ENCODE measurements at places on chromosomes 6 and 20.

GRCh38 chr6:33490621-33491020 lies 36.2 kb downstream of the ZBTB9 start:
- no peak for DNase-seq

DNA sequence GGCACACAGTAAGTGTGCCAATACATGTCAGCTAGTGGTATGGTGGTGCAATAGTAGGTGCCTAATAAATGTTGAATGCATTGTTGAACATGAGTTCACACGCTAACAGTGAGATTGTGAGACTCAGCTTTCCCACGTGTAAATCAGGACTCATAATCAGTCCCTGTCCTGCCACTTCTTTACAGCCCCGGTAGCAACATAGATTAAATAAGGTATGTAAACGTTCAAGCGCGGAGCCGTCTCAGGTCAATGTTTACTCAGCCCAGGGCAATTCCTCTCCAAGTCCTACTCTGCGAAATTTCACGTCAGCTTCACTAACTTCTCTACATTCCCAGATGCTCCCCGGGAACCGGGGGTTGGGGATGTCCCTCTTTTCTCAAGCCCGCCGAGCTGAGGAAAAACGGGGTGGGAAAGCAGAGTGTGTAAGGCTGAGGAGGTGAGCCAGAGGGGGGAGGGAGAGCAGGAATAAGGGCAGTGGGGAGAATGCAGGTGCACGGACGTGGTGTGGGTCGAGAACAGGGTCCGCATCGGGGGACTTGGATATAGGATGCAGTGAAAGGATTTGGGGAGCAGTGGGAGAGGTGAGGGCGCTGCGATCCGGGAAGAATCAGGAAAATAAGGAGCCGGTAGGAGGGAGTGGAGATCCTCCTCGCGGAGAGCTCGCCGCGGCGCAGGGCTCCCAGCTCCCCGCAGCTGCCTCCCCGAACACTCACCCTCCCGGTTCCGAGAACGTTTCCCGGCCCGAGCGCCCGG lies 544 bp upstream of the TP53INP2 start:
- DNase-seq, result peak; percentile 40

- no peak for DNase-seq
These were observed 15.2 kb downstream of the MTO1 start for GRCh38 chr6:73476723-73477122.

GRCh38 chr6:4964675-4965561 lies 38.9 kb downstream of the RPP40 start:
- DNase-seq, result no peak

- DNase-seq, result peak; percentile 50
These were observed 2.0 kb upstream of the ZNFX1 start for GRCh38 chr20:49279677-49280462.

DNA sequence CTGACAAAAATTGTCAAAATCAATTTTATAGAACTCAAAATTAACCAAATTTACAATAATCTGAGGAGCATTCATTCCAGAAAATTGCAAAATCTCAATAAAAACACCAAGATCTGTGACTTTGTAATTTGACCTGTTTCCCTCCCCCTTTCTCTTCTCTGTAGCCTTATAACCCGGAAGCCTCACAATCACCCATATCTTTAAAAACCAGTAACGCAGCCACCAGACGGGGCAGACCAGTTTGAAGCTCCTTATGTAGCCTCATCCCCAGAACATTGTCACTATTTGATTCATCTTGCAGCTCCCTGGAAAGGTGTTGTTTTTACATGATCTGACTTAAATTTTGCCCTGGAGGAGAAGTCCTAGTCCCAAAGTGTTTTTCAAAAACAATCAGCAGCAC lies 27.5 kb upstream of the TGM6 start:
- no peak for DNase-seq

DNA sequence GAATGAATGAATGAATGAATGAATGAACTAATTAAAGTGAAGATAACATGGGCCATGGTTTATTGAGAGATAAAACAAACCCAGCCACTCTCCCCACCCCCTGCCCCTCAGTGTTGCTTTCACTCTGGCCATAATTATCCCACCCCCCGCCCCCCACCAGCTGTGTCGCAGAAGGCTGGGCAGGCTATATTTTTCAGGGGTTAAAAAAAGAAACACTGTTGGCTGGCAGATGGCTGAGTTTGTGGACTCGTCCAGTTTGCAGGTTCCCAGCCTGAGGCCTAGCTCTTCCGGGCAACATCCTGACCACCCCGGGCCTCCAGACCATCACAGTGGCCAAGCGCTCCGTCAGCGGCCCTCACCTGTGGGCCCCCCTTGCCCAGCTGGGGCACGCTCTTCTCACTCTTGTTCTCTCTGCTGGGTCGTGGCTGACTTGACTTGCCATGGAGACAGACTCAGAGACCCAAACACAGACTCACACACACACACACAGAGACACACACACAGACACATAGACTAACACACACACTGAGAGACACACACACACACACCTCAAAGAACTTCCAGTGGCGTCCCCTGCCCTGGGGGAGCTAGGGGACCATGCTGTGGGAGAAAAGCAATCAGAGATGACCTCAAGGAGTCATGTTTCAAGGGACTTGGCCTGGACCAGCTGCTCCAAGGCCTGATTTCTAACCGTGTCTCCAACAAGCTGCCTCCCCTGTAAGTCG lies 2.2 kb upstream of the GRM4 start:
- no peak for DNase-seq

DNA sequence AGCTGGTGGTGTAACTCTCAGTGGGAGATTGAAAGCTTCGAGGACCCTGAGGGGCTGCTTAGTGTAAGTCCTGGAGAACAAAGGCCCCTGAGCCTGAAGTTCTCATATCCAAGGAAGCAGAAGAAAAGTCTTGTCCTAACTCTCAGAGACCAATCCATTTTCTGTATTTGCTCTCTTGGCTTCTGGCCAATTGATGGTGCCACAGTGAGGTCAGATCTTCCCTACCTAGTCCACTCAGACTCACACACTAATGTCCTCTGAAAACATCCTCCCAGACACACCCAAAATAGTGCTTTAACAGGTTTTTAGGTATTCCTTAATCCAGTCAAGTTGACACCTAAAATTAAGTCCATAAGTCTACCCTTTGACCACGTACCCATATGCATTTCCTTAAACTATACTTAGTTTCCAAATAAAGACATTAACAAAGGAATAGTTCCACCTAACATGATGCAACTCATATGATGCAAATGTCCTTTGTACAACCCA lies 29.4 kb downstream of the ZNF292 start:
- DNase-seq, result no peak

DNA sequence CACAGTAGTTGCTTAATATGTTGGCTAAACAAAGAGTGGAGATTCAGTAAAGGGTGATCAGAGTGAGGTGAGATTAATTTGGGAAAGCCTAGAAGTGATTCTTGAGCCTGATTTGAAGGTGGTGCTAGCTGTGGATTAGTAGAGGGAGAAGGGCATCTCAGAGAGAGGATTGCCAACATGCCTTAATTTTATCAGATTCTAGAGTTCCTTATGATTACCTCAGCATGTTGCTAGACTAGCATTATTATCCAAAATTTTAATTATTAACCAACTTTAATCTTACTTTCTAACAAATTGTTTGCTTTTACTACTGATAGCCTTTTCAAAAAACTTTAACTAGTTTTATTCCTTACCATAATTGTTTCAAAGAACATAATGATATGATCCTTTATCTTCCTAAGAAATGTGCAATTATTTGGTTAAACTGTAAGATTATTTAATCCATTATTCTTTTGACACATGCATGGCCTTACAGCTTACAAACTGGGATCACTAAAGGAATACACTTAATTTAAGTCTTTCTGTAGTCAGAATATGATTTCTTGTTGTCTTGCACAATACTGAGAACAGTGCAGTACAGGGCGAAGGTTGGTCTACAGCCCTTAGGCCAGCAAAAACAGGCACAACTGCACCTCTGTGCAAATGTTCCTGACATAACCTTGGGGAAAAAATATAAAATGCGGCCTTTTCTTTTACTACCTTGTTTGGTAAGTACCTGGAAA lies 88.9 kb downstream of the SLC16A10 start:
- DNase-seq, result no peak

- DNase-seq, result no peak
These were observed 220.0 kb upstream of the ZFP64 start for GRCh38 chr20:52411611-52412010.

DNA sequence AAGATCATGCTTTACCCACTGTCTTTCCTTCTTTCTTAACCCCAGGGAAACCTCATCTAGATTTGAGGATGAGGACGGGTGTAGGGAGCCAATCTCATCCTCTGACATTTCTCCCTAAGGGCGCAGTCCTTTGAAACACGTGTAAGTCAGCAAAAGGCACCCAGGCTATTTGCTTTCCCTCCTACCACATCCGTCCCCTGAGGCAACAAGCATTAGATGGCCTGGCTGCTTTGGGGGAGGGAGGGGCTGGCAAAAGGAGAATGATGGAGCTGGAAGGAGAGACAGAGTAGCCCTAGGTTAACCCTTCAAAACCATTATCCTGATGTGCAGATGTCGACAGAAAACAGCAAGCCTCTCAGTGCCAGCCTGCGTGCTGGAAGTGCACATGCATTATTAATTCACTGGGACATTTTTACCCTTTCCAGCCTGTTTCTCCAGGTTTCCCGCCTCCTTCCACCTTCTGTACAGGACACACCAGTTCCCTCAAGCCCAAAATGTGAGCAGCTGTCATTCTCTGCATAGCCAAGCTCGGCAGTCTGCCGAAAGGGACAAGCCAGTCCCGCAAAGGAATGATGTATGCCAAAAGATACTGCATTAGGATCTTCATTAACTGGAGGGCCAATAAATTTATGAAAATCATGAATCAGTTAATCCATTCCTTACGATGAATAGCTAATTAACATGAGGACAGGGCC lies 547.2 kb downstream of the CD83 start:
- no peak for DNase-seq

- peak; percentile 81 for DNase-seq
These were observed 2.9 kb downstream of the TNNC2 start for GRCh38 chr20:45823949-45824835.

DNA sequence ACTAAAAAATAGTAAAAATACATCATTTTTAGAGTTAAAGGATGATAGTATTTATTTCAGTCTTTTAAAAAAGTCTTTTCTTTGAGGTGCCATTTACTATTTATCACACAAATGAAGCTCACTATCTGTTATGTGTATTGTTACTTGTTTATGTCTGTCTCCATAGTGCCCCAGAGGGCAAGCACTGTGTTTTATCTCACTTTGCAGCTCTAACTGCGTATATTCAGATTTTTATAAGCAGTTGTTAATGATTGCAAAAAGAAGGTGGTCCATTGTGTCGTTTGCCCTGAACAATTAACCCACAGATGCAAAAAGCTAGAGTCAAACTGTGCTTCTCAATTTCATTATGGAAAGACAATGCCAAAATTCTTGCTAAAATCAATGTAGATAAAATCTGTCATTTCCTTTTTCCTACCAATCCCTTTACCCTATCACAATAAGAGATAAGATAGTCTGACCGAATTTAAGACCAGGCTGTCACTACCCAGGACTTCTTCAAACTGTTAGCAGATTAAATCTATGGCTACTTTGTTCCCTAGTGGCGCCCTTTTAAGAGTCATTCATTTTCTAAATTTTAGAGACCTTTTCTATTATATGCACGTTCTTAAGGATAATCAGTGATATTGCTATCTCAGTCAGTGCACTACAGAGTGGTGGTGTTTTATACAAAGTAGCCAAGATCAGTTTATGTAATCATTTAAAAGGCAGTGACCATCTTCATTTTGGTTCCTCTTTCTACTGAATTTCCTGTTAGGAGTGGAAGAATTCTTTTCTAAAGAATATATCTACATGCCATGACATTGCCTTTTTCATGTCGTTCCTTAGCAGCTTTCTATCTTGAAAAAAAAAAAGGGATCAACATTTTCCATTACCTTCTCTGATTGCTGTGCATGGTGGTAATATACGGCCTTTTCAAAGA lies 133.1 kb upstream of the PRDM1 start:
- DNase-seq, result peak; percentile 63

DNA sequence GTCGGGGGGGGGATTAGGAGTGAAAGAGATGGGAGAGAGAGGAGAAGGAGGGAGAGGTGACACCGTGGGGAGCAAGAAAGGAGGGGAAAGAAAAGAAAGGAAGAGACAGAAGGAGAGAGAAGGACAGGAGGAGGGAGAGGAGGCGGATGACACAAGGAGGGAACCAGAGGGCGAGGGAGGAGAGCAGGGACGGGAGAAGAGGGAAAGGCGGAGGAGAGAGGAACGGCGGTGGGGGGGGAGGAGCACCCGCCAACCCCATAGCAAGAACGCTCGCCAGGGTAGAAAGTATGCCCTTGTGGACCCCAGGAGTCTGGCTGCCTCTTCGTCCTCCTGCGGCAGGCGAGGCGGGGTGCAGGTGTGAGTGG lies 4.5 kb upstream of the INSM1 start:
- DNase-seq, result no peak

DNA sequence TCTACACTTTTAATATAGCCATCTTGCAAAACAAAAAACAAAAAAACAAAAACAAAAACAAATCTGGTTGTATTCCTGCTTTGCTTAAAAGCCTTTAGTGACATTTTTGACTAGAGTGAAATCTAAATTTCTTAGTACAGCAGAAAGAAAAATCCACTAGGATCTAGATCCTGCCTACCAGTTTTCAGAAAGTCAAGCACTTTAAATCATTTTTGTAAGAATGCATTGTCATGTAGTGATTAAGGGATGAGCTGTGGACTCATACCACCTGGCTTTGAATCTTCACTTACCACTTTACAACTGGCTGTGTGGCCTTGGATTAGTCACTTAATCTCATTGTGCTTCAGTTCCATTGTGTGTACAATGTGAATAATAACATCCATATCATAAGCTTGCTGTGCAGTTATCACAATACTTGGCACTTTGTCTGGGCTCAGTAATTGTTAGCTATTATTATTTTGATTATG lies 4.0 kb downstream of the MKKS start:
- no peak for DNase-seq

GRCh38 chr20:46979603-46980241 lies 85.1 kb downstream of the EYA2 start:
- DNase-seq, result no peak

DNA sequence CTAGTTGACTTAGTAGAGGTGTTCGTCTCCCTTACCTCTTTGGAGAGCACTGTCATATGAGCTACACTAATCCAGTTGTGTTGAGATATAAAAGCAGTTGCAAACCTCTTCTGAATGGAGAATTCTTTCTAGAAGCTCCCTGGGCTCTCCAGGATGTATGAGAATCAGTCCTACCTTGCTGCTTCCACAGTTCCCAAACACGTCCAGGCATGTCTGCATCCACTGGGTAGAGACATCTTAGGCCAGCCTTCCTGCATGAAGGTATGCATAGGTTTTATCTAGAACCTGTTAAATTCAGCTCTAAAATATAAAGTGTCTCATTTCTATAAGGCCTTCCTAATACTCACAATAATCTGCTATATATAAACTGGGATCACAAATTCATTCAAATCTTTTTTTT lies 297.7 kb downstream of the CDC5L start:
- no peak for DNase-seq
